Stimulated activated CD8-positive, alpha-beta memory T cell treated with anti-CD3 and anti-CD28 coated beads, Interleukin-4, amount 100 ng/mL, for 1 hour (primary cell): ENCODE measurements at places on chromosomes 13 and 19.

GRCh38 chr19:46402725-46403124 lies 10.6 kb downstream of the CCDC8 start:
- no peak for DNase-seq

GRCh38 chr19:47699360-47699917 lies 13.8 kb upstream of the EHD2 start:
- DNase-seq = no peak

GRCh38 chr13:33874871-33875270 lies 56.9 kb downstream of the RFC3 start:
- no peak for DNase-seq

DNA sequence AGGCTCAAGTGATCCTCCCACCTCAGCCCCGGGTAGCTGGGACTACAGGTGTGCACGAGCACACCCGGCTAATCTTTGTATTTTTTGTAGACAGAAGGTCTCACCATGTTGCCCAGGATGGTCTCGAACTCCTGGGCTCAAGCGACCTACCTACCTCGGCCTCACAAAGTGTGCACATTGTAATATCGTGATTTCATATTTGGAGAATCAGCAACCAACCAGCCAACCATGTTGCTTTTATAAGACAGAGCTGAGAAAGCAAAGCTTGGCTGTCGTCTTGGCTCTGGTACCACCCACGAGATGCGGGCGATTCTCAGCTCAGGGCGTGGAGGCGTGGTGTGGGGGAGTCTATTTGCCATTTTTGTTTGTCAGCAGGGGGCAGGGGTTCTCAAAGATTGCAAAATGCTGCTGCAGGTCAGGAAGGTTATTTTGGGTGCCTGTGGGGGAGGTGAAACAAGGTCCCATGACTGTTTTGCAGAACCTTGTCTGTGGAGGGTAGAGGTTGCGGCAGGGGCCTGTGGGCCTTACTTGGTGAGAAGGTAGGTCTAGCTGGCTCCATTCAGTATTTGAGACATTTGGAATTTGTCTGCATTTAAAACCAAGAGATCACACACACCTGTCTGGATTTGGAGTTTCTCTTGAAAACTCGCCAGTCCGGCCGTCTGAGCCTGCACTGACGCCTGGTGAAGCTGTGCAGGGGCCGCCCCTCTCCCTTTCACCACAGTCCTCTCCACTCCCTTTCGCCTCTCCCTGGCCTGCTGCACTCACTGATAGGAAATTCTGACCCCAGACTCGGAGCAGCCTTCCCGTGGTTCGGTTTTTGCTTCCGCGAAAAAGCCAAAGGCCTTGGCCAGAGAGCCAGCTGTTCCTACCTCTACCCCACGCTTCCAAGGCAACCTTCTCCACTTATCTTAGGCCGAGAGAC lies 15.4 kb downstream of the TNFAIP8L1 start:
- no peak for DNase-seq

GRCh38 chr13:37288057-37288720 lies 182.7 kb upstream of the CSNK1A1L start:
- no peak for DNase-seq

DNA sequence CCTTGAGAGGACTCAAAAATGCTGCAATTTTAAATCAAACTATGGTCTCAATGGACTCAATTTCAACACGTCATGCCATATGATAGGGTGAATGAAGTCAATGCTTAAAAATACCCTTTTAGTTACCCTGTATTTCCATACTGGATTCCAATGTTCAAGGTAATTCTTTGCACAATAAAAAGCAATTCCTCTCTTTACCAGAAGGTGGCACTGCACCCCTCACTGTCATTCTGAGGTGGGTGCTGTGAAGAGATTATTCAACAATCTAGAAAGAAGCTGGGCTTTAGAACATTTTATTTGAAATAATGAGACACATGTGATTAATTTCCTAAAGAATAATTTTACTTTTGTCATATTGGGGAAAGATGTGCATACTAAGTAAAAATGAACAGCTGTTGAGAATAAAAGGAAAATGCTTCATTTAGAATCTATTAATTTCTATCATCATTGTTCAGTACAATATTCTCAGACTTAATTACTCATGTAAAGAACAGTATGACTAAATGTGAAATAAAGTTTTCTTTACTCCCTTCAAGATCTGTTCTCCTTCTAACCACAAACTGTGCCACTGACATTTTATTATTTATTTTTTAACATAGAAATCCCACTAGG lies 789.1 kb downstream of the GPC5 start:
- no peak for DNase-seq

DNA sequence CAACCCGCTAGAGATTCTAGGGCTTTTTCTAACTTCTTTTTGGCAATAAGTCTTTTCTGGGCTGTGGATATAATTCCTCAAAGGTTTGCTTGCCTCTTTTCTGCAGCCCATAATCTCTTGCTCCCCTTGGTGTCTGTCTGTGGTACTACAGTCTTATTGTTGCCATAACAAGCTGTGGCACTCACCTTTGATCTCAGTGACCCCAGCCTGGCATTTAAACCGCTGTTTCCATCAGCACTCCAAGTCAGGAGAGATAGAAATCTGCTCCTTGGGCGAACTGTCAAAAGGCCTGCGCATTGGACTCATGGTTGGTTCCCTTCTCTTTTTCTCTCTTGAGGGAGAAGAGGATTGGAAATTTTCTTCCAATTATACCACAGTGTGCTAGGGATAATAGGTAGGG lies 14.5 kb upstream of the MPHOSPH8 start:
- no peak for DNase-seq

- DNase-seq = no peak
Measured at GRCh38 chr19:11649941-11650340, 52.7 kb downstream of the ZNF627 start.

DNA sequence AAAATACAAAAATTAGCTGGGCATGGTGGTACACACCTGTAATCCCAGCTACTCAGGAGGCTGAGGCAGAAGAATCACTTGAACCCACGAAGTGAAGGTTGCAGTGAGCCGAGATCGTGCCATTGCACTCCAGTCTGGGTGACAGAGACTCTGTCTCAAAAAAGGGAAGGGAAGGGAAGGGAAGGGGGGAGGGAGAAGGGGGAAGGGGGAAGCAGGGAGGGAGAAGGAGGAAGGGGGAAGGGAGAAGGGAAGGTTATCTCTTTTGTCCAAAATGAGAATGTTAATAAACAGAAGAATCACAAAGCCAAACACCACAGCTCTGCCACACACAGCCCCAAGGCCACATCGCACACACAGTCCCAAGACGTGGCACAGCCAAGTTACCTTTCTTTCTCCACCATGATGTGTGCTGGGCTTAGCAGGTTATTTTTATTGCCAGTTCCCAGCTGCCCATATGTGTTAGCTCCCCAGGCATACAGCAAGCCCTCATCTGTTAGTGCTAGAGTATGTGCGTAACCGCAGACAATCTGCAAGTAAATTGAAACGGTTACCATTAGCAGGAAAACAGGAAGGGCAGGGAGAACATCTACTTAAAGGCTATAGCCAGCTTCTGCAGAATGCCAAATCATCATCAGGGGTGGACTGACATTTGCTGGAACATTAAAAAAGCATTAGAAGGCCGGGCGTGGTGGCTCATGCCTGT lies 34.3 kb downstream of the RCBTB1 start:
- DNase-seq = no peak

- DNase-seq = no peak
Measured at GRCh38 chr13:94880463-94880862, 168.1 kb upstream of the SOX21 start.

- no peak for DNase-seq
Measured at GRCh38 chr19:33734913-33735312, 61.8 kb upstream of the KCTD15 start.

DNA sequence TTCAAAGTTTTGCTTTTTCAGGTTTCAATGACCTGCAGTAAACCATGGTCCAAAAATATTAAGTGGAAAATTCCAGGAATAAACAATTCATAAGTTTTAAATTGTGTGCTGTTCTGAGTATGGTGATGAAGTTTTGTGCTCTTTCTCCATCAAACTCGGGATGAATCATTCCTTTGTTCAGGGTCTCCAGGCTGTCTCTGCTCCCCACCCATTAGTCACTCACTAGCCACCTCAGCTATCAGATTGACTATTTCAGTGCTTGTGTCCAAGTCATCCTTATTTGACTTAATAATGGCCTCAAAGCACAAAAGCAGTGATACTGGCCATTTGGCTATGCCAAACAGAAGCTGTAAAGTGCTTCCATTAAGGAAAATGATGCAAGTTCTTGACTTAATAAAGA lies 1140.4 kb downstream of the EFNB2 start:
- DNase-seq = no peak

DNA sequence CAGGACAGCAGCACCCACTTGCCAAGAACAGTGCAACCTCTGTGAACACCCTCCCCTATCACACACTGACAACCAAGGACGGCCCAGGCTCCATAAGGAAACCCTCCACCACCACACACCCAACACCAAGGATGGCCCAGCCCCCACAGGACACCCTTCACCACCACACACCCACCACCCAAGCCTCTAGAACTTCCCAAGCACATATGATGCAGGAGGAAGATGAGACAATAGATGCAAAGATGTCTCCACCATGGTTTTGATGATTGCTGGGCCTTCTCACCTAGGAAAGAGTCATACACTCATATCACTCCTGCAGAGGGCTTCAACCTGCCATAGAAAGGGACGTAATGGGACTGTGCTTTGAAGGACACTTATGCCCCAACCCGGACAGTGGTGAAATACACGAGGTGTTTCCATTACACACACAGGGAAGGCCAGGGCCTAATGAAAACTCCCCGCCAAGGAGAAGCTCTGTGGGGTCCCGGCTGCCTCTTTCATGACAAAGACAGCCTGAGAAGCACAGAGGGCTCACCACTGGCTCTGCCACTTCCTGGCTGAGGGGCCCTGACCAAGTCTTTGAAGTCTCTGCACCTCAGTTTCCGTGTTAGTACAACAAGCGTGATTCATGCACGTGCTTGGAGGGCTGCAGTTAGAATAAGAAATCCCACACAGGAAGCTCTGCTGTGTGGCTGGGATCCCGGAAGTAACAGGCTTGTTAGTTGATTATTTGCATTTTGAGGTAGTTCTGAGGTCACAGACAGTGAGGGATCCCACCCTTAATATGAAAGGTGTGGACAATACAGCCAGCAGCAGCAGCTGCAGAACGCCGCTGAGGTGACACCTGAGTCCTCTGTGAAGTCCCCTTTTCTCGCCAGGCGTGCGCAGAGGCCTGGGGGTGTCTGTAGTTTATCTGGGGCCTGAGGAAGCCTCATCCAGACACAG lies 61.9 kb upstream of the ATP12A start:
- DNase-seq = peak; percentile 58

- no peak for DNase-seq
Measured at GRCh38 chr13:51845574-51846318, 769 bp upstream of the TMEM272 start.

DNA sequence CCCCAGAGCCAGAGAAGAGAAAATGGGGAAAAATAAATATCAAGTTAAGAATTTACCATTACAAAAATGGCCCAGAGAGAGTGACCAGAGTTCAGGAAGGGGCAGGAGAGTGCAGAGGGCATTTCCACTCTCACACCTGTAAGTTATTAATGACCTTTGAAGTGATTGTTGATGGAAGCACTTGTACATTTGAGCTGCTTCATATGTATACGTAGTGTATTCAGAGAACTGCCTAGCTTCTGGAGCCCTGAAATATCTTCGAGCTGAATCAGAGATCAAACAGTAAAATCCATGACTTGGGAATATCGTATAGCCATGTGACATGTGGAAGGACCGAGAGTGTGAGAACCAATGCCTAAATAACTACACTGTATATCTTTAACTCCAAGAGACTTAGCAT lies 49.2 kb upstream of the PCCA start:
- no peak for DNase-seq

- DNase-seq = no peak
Measured at GRCh38 chr13:44032802-44033201, 153.1 kb downstream of the LACC1 start.

- DNase-seq = peak; percentile 4
Measured at GRCh38 chr19:5369962-5370367, 29.4 kb upstream of the PTPRS start.

DNA sequence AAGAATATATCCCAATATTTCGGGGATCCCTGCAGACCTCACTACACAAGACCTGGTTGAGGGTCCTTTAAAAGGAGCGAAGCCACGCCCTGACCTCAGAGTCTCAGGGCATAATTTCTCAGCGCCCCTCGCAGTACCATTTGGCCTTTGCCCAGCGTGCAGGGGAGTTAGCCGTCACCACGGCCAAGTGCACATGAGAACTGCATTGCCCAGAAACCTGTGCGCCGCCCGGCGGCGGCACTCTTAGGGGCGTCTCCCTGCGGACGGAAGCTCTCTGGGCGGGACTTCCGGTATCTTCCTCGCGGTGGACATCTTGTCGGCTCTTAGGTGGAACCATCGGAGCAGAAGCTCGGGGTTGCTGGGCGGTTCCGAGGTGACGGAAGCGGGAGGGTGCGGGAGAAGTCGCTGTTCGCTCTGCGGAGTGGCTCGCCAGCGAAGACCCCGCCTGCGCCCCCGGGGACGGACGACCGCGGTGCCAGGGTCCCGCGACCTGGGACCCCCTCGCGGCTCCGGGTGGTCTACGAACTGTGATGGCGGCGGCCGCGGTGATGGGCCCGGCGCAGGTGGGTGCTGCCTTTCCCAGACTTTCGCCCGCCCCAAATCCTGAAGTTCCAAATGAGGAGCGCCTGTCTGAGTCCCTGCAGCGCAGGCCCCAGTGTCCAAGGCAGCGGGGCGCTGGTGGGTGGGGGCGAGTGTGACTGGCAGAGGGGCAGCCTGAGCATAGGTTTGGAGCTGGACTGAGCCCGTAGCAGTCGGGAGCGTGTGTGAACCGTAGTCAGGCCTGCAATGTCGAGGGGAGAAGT lies at the start of gene ZNF134:
ZNF134 (plus strand) TSS at position 302 of the 803 bp plus-strand sequence. CDS start 5,227 bp downstream, outside the sequence.
- DNase-seq = peak; percentile 73

DNA sequence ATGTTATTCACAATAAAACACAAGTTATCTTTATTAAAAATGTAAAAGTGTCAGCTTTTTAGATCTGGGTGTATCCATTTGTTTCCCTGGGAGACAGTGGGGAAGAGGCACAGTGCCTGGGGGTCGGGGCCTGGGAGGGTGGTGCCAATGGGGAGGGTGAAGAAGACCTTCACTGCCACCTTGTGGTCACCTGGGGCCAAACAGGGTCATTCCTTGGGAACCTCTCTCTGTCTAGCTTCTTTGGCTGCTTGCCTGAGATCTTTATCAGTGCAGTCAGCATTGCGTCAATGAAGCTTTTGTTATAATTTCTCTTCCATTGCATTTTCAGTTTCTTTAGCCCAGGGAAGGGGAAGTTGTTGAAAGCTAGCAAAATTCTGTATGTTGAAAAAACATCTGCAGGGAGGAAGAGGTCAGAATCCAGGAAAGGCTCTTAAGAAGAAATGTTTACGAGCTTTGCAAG lies 39.1 kb downstream of the PCDH8 start:
- DNase-seq = no peak

- no peak for DNase-seq
Measured at GRCh38 chr19:42325896-42326771, 699 bp downstream of the MEGF8 start.
